IPS-NIHi11 (cell line): ENCODE measurements at places on chromosomes 2 and 18.

DNA sequence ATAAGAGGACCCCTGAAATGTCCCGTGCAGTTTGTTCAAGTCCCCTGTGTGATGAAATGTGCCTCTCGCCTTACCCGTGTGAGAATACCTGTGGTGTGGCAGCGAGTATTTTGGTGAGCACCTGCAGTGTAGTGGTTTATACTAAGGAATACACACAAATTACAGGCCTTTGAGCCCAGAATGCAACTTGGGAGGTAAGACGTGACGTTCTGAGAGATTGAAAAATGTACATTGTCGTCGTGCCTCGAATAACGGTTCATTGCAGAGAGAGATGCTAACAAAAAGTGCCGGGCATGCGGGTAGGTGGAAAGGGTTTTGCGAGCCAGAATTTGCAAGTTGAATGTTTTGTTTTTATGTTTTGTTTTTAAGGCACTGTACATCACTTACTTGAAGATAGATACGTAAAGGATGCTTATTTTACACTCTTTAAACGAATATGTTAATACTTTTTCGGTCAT is 867 bp downstream of the RBBP8 start:
- DNase-seq: no peak

GRCh38 chr2:239278941-239279365 is 121.9 kb downstream of the HDAC4 start:
- no peak for DNase-seq

- DNase-seq: no peak
Measured at GRCh38 chr2:74496997-74497776, 2.2 kb downstream of the LBX2 start.

GRCh38 chr2:234913208-234913626 is 38.6 kb upstream of the SH3BP4 start:
- DNase-seq: no peak

DNA sequence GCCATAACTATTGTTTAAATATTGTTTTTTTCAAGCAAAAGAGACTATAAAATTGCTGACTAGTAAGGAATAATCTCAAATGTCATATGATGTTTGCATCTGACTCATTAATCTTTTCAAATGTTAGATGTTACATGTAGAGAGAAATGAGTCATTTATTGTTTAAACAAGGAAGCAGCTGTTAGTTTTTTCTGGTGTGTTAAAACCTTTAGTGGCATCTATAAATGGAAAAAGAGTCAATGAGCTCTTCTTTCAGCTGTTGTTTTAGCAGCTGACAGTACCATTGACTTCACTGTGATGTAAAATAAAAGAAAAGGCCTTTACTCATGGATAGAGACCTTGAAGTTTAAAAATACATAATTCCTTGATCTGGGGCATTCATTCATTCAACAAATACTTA is 1.8 kb upstream of the KLHL41 start:
- DNase-seq: no peak

GRCh38 chr2:195730912-195731311 is 73.9 kb downstream of the SLC39A10 start:
- no peak for DNase-seq

GRCh38 chr2:42350434-42351063 is 10.5 kb downstream of the COX7A2L start:
- no peak for DNase-seq

GRCh38 chr2:62215306-62216064 is 19.6 kb downstream of the B3GNT2 start:
- no peak for DNase-seq

GRCh38 chr2:2649109-2650072 is 318.3 kb upstream of the MYT1L start:
- DNase-seq: no peak

DNA sequence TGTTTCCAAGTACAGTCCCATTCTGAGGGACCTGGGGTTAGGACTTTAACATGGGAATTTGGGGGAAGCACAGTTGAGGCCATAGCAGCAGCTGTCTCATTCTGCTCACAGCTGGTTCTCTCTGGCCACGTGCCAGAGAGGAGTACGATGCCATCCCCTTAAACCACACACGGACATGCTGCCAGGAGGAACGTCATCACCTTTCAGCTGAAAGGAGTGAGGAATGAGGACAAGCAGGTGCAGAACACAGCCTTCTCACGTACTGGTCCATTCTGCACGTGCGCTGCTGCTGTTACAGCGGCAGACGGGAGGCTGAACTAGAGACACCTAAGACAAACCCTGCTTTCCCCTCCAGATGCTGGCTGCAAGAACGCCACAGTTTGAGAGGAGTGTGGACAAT is 33.5 kb downstream of the ODC1 start:
- DNase-seq: no peak

DNA sequence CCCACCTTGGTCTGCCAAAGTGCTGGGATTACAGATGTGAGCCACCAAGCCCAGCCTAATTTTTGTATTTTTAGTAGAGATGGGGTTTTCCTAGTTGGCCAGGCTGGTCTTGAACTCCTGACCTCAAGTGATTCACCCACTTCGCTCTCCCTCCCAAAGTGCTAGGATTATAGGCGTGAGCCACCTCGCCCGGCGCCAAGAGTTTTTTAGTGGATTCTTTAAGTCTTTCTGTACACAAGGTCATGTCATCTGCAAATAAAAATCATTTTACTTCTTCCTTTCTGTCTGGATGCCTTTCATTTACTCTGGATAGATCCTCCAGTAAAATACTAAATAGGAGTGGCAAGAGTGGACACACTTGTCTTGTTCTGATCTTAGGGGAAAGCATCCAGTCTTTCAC is 61.7 kb downstream of the KCMF1 start:
- DNase-seq: no peak

- no peak for DNase-seq
Measured at GRCh38 chr18:8741532-8741931, 36.2 kb downstream of the MTCL1 start.

- DNase-seq: no peak
Measured at GRCh38 chr2:120797421-120798221, 62.0 kb downstream of the GLI2 start.

DNA sequence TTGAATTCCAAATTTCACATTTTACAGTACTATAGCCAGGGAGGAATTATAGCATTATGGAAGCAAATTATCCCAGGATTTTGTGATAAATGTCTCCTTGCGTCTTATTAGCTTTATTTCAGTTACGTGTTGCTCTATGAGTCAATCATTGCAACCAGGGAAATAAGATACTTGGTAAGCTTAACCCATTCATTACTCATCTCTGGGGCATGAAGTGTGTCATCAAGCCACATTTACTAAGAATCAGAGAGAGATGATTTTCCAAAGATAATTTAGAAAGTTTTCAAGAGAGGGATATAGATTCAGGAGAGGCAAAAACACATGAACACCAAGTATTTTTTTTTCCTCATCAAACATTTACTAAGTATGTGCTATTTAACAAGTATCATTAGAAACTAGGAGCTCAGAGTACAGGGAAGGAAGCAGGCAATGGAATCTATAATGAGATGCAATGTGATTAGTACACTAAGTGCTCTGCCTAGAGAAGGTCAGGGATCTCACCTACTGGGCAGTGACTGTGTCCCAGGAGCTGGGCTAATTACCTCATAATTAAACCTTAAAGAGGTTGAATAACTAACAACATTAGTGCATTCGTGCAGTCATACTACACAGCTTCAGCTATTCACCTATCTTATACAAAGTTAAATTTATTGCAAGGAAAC is 217.8 kb upstream of the NXPH2 start:
- no peak for DNase-seq

GRCh38 chr2:239283961-239284795 is 116.6 kb downstream of the HDAC4 start:
- no peak for DNase-seq
